ENCODE measurements at places on chromosomes 1 and 21.

DNA sequence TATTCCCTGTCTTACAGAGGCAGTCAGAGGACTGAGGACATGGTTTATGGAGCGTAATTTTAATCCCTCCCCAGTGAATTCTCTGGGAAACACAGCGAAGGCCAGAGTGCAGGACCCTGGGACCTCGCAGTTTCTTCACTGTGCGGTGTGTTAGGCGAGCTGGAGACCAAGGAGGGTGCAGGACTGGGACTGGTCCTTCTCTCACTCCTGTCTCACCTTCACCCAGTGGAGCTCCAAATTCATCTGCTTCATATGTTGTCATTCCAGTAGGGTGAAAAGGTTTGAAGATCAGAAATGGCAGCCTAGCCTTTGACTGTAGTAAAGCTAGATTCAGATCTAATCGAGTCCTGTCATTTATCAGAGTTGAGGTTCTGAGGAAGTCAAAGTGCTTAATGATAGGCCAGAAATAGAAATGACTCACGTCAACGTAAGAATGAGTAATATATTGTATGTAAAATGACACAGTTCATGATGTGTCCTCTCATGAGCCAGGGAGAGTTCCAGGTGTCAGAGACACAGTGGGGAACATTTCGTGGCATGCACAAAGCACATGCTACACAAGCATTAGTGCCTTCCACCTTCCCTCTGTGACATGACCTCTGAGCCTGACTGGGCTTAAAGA lies 647.5 kb downstream of the SMYD3 start:
- DNase-seq: no peak

DNA sequence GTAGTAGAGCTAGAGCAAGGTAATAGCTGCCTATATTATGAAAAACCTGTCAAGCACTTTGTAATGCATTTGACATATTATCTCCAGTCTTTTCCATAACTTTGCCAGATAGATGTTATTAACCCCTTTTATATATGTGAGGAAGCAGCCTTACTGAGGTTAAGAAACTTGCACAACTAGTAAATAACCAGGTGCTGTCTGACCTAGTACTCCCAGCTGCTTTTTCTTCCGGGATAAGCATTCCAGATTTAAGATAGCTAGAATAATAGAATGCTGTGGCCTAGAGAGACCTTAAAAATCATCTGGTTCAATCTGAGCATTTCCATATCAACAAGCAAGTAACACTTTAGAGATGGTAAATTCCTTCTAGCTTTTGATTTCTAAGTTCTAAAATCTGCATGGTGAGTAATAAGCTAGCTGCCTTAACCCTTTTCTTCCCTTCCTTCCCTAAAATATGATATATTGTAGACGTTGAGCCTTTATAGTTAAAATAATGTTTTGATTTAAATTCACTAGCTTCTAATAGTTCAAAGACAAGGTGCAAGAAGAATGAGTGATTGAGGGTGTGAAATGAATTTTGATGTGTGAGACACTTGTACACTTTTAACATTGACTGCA lies 1.8 kb downstream of the SH3GLB1 start:
- DNase-seq: no peak

- no peak for DNase-seq
Observed at GRCh38 chr1:162905174-162906158, 44.5 kb upstream of the CCDC190 start.

GRCh38 chr1:101251504-101251903 lies 14.7 kb downstream of the S1PR1 start:
- DNase-seq: no peak

- no peak for DNase-seq
Observed at GRCh38 chr1:115060501-115060900, 28.8 kb downstream of the TSPAN2 start.

- DNase-seq: no peak
Observed at GRCh38 chr1:228463009-228463558, 24.1 kb upstream of the RNF187 start.

DNA sequence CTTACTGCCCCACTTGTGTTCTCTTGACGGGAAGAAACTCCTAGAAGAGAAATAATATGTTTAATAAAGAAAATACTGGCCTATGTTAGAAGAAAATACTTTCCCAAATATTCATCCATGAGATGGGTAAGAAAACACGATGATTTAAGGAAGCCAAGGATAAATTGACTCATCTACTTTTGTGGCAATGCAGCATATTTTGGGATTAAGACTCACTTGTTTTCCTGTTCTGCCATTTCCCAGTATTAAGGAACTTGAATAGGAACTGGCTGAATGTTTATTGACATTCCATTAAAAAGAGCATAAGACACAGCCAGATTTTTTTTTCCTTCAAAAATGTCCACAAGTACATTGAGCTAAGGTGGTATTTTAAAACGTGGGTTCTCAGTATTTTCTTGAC lies 10.9 kb upstream of the ADAMTS5 start:
- DNase-seq: no peak

DNA sequence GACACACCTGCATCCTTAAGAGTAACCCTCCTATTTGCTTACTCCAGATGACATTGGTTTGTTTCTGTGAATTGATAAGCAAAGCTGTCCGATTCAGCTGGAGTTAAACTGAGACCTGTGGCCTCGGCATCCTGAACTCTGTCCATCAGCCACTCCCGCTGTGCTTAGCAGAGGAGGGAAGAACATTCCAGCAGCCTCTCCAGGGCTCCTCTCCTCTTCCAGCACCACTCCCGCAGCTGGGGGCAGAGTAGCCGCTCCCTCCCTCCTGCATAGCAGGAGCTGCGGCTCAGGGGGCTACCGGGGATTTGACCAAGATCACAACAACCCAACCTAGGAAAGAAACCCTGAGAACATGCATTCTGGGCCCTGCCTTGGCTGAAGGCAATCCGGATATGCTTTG lies 8.8 kb downstream of the LRRC38 start:
- DNase-seq: no peak

- DNase-seq: no peak
Observed at GRCh38 chr1:47557066-47557465, 119.2 kb downstream of the FOXD2 start.

GRCh38 chr1:241219449-241219848 lies 137.6 kb downstream of the RGS7 start:
- DNase-seq: no peak

- no peak for DNase-seq
Observed at GRCh38 chr1:199403531-199404116, 623.9 kb upstream of the NR5A2 start.

DNA sequence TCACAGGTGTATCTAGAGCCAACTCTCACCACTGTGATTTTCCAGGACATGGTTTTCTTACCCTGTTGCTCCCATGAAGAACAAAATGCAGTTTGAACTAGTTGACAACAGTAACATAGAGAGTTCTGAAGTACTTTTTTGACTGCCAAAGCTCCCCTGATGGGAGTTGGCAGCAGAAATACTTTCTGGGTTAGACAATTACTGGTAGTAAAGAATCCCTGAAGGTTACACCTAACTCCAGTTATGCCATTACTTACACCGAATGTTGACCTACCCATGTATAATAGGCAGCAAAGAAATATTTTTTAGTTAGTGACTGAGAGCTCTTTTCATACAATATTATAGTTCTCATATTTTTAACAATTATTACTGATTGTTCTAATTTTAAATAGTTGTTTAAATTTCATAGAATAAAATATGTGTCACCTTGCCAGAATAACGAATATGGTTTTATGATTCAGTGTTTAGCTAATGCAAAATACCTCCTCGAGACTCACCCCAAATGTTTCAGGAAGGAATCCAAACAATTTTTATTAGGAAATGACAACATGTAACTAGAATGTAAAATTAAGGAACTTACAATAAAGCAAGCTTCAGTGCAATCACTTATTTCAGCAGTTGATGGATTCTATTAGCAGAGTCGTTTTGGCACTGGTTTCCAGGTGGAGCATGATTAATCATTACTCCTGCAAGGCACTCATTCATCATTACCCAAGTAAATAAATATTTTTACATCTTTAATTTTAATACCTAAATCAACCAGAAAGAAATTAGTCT lies 237.6 kb downstream of the MRPL39 start:
- no peak for DNase-seq

- DNase-seq: no peak
Observed at GRCh38 chr1:178133239-178133989, 39.5 kb downstream of the RASAL2 start.

- DNase-seq: no peak
Observed at GRCh38 chr21:25489673-25490072, 117.6 kb downstream of the MRPL39 start.

- DNase-seq: no peak
Observed at GRCh38 chr21:45329261-45330074, 41.8 kb upstream of the POFUT2 start.

- DNase-seq: no peak
Observed at GRCh38 chr21:31414263-31415000, 70.4 kb upstream of the TIAM1 start.

GRCh38 chr1:169466259-169467230 lies 19.2 kb downstream of the SLC19A2 start:
- peak; percentile 7 for DNase-seq

- DNase-seq: peak; percentile 78
Observed at GRCh38 chr1:155324037-155324716, 3.5 kb downstream of the RUSC1 start.

DNA sequence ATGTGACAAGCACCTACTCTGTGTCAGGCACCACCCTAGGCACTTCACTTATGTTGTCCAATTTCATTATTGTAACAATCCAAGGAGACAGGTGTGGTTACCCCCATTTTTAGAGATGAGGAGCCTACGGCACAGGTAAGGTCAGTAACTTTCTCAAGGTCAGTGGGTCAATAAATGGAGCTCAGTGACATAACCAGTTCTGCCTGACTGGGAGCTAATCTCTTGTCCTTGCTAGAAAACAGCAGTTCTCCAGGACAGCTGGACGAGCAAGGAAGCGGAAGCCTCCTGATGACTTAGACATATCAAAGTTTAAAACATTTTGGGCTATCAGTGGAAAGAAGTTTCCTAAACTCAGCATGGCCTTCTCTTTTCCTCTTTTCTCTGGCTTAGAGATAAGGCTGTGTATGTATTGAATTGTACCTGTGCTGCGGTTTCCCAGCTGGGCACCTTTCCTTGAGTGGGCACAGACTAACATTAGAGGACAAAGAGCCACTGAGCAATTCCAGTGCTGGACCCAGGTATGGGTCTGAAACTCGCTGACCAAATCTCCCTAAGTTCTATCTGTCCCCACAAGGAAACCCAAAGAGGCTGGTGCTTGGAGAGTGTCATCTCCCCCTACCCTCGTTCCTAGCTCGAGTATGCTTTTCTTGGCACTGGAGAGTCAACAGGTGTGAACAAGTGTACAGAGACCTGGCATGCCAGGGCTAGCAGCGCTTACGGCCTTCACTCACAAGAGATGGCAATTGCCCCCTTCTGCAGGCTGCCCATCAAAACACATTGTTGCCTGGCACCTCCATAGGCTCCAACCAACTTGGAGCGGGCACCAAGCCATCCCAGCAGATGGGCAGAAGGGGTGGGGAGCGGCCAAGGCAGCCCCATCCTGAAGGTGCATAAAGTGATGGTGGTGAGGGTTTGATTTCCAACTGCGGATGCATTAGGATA lies 456.1 kb upstream of the PROX1 start:
- DNase-seq: no peak
